Memory B cell (primary cell): ENCODE measurements at places on chromosomes 6 and 20.

DNA sequence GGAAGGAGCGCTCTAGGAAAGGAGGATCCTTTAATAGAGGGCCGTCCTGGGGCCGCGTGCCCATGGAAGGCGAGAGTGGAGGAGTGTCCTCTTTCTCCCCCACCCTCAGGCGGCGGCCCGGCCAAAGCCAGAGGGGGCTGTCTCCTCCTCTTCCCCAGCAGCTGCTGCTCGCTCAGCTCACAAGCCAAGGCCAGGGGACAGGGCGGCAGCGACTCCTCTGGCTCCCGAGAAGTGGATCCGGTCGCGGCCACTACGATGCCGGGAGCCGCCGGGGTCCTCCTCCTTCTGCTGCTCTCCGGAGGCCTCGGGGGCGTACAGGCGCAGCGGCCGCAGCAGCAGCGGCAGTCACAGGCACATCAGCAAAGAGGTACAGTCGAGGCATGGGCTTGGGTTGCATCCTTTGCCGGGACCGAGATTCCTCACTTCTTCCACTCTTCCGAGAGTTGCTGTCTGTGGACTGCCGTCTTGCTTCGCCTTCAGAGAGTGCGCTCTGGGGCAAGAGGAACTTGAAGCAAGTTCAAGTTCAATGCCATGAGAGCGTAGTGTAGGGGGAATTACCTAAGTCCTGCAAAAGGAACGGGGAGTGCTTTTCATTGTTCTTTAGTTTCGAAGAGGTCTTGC, at the start of gene LAMA2:
TSS of gene LAMA2 (plus strand) at position 148 of the 621 bp plus-strand sequence. CDS start at position 256, 108 bp downstream.
- no peak for DNase-seq

DNA sequence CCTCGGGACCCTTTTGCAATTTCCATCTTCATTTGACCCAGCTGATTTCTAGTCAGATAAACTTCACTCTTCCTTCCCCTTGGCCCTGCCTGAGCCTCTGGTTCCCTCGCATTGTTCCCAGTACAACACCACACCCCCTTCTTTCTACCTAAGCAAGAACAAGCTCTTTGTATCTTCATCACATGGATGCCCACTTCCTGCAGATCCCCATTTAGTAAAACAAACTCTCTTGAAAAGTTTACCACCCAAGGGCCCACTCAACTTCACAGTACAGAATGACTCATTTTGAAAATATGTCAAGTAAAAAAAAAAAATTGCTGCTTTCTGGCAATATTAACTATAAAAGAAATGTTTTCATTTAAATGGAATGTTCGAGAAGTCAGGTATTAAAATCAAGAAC, 5.2 kb downstream of the FAXC start:
- DNase-seq = no peak

DNA sequence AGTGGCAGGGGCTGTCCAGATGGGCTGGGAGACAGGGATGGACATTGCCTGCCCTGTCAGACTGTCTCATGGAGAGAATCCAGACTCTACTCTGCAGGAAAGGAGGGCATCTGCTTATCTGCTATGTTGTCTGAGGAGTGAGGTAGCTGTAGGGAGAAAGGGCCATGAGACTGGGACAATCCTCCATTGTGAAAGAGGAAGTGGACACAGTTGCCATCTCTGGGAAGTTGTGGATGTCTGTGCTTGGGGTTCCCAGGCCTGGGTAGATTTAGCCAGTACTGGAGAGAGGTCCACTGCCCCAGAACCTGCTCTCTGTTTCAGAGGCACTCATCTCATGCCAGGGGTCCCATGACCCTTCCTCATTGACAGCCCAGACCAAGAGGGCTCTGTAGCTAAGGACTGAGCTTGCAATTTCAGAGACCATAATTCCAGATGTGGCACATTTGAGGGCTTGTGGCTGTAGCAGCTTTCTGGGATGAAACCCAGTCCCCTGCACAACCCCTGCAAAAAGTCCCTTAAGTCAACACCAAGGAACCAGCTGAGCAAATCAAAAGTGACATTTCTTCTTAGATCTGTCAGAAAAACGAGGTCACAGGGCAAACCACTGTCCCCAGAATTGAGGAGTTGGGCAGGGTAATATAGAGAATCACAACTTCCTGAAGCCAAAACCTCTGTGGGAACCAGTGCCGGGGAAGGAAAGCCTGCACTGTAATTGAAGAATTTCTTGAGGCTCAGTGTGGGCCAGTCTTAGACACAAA, 4.1 kb upstream of the SIRPG start:
- no peak for DNase-seq

- DNase-seq = no peak
These were observed 14.5 kb downstream of the LAMA5 start for GRCh38 chr20:62352402-62353288.

DNA sequence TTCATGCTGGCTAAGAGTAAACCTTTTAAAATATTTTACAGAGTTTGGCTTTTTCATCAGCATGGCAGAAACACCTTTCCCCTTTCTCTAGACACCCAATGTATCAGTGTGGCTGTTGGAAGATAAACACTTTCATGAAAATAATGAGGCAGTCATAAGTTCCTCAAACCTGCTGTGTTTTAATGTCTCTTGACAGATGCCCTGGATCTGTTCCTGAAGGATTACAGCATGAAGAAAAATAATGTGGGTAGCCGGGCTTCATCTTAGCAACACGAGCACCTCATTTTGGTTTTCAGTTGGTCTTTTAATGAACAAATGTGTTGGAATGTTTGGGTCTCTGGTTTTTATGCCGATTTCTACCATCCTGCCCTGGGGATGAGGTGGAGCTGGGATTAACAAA, 45.5 kb upstream of the UNC93A start:
- no peak for DNase-seq

GRCh38 chr6:157659536-157660271, 163.3 kb upstream of the SNX9 start:
- no peak for DNase-seq

DNA sequence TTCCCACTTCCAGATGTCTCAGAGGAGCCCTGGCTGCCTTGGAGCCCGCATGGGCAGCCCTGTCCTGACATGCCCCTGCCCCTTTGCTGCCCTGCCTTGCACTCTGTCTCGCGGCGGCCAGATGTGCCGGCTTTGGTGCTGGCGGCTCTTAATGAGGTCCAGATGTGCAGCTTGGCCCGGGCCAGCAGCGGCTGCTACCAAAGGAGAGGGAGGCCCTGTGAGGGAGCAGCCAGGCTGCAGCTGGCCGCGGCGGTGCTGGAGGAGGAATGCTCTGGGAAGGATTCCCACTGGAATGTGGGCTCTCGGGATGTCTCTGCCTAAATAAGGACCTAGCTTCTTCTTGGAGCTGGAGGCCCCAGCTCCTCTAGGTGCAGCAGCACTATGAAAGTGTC, 72.4 kb downstream of the FGD2 start:
- DNase-seq = no peak

GRCh38 chr20:25274481-25274880, 26.6 kb downstream of the PYGB start:
- DNase-seq = no peak

DNA sequence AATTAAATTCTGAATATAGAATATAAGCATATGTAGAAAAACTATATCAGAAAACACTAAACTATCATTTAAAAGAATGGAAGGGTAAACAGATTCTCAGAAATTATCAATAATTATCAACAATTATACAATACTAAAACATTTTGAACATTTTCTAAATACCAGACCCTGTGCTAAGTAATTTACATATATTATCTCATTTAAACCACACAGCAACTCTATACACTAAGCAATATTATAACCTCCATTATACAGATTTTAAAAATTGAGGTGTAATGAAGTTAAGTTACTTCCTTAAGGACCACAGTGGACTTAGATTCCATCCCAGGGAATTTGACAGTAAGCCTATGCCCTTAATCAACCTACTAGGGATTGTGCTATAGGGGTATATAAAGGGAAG, 33.3 kb downstream of the DTNBP1 start:
- no peak for DNase-seq

GRCh38 chr6:30719356-30719755, 796 bp upstream of the TUBB start:
- DNase-seq = no peak

DNA sequence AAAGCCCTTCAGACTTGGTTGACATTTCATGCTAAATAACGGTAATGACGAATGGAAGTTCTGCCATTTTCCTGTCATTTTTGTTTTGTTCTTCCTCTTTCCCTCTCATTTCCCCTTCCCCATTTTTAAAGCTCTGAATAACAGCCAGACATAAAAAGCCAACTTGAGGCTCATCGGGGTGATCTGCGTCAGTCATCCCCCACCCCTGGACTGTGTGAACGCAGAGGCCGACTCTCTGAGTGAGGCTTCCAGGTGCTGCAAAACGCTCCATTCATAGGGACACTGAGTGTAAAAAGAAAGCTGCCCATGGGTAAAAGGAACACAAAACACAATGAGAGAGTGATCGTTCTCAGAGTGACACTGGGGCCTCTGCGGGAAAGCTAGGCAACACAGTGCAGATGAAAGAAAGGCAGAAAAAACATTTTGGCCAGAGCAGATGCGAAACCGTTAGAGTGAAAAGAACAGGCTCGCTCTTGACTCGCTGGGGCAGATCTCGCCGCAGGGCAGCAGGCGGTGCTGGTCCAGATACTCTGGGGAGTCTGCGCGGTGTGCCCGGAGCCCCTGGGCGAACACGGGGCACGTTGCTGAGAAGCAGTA, 684.8 kb downstream of the QKI start:
- DNase-seq = no peak

GRCh38 chr20:51529081-51529681, 13.3 kb downstream of the NFATC2 start:
- no peak for DNase-seq

- no peak for DNase-seq
These were observed 69.1 kb upstream of the ADTRP start for GRCh38 chr6:11847515-11848345.

DNA sequence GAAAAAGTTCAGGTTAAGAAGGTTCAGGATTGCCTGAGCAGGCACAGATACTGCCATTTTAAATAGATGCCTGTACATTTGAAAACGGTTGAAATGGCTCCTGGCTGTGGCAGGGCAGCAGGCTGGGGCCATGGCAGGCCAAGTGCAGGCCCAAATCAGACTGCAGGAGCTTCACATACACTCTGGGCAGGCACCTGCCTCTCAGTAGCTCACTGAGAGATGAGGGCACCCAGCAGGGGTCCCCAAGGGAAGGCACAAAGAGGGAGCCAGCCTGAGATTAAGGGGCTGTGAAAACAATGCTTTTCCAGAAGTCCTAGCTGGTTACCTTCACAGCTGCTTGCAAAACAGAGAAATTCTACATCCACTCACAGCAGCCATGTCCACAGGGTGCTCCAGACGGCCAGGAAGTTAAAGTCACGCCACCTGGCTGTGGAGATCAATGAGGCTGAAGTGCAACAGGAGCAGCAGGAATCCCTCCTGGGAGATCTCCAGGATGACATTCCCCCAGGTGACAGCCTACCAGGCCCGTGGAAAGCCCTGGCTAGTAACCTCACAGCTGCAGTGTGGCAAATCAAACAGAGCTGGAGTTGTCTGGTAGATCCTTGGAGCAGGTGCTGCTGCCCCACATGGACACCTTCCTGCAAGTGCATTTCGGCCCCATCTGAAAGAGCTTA, 6.2 kb upstream of the RAET1E start:
- no peak for DNase-seq

DNA sequence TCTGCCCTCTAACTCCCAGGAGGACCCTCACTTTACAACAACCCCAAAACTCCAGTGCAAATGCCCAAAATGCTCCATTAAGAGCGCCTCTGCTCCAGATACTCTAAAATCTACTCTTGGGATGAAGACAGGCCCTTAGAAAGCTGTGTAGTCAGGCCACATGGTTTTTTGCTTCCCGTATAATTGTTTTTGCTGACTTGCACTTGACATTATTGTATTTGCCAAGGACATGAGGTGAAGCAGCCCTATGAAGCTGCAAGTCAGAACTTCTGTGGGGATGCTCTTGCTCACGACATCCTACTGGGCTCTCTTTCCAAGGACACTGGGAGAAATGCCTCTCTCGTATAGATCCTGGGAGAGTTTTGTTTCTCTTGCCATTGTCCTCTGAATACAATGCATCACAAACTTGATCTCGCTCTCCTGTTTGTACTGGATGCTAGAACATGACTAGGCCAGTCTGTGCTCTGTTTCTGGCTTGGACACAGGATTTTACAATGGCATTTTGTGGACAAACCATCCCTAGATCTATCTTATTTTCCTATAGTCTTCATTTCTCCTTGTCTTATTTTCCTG, 177.2 kb upstream of the DTNBP1 start:
- DNase-seq = no peak

GRCh38 chr6:27286141-27286540, 25.9 kb downstream of the POM121L2 start:
- DNase-seq = no peak

DNA sequence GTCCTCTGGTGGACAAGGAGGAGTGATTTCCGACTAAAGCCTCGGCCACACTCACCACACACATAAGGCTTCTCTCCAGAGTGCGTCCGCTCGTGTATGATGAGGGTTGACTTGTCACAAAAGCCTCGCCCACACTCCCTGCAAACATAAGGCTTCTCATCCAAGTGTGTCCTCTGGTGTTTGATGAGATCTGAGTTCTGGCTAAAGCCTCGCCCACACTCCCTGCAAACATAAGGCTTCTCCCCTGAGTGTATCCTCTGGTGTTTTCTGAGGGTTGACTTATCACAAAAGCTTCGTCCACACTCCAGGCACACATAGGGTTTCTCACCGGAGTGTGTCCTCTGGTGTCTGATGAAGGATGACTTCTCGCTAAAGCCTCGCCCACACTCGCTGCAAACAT, 12.9 kb upstream of the SNRPB start:
- no peak for DNase-seq

- DNase-seq = peak; percentile 33
These were observed 1.4 kb downstream of the GFOD1 start for GRCh38 chr6:13485923-13486562.

DNA sequence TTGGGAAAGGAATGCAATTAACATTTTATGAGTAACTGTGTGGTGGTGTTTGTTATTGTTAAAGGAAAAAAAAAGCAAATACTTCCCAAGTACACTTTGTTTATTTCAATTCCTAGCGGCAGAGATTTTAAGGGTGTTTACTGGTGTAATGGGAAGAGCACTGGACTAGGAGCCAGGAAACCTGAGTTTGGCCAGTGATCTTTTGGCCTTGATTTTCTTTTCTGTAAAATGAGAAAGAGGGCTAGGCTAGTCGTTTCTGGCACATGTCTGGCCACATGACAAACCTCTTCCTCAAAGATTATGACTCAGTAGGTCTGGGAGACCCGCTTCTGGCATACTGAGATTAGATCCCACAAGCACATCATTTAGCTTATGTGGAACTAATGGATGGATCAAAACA, 428.1 kb upstream of the NOX3 start:
- DNase-seq = no peak

DNA sequence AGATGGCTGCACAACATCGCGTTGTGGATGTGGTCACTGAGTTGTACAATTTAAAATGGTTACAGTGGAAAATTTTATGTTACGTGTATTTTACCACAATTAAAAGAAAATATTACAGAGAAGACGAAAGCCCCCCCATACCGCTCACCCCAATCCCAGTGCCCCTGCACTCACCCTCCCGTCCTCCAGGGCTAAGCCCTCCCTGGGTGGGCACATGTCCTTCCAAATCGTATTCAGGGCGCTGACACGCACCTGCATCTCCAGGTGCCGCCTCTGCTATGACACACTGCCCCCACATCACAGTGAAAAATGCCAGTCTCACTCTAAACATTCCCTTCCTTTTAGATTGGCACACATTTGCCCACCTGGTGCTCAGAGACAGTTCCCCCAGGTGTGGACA, 49.4 kb downstream of the PSMG4 start:
- DNase-seq = no peak
